Thyroid gland (tissue), 4 donors: ENCODE measurements at places on chromosomes 6 and 20. TPM values are rescaled to one million over a fixed set of nuclear protein-coding genes. Genes with fewer than 3 reads are reported as not detected.

DNA sequence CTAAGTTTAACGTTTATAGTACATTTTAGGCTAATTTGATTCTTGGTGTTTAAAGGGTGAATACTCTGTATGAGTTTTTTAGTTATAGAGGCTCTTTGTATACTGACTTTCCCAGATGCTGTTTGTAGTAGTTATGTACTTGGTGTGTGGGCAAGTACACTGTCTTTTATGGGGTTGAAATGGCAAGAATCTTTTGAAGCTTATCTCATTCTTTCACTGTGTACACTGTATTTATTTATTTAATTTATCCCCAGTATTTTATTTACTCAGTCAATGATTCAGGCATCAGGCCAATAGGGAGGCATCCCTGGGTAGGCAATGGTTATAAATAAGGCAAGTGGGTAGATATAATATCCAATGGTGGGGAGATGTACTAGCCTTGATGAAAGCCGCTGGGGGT, 277.0 kb upstream of the PTCHD4 start:
- DNase-seq = no peak

DNA sequence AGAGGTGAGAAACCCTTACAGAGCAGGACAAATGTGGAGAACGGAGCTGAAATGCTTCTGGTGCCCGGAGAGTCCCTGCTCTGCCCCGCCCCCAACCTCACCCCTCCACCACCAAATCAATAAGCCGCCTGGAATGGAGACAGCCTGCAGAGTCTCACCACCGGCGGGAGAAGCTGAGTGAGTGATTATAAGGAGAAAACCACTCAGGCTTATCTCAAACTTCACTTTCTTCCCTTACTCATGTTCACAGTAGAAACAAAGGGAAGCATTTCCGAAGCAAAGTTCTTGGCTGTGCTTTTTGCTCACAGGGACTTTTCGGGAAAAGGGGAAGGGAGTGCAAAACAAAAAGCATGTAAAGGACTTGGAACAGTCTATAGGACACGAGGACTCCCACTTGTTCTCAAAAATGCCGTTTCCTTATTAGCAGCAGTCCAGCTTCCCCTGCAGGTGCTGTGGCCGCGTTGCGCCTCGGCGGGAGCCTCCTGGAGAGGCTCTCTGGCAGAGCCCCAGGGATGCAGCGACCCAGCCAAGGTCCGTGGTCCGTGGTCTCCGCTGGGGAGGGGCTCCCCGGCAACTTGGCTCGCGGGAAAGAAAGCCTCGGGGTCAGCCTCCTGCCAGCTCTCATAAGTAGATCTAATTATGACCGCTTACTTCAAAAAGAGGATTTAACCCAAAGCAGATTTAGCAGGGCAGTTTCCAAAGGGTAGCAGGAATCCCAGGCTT, 64.8 kb upstream of the TMEM30A start:
- DNase-seq = peak; percentile 59

DNA sequence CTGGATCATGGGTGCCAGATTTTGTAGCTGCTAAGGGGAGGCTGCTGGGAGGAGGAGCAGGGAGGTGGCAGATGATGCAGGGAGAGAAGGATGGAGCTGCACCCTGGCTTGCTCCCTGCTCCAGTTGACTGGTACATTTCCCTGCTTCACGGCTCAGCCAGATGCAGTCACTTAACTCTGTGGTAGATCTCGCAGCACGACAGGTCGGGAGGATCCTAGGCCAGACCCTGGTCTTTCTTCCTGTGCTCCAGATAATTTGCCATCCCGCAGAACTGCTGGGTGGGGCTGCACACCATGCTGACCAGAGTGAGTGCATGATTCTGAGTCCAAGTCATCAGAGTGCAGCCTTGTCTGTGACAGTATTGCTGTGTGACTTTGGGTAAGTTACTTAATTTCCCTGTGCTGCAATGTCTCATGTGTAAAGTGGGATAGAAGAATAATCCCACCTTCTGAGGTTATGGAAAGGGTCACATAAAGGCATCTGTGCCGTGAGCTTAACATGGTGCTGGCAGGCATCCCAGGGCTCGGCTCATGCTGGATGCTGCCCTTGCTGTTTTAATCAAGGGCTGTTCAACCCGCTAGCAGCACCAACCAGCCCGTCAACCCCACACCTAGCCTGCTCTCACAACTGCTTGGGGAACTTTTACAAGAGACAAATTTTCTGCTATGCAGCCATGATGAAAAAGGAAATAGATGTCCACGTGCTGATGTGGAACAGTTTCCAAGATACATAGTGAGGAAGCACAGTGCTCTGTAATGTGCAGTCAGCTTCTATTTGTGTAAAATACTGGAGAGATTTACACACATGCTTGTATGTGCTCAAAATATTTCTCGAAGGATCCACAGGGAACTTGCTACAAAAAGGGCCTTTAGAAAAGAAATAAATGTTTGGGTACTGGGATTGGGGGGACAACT, 257.9 kb downstream of the CDH26 start:
- DNase-seq = peak; percentile 43

- DNase-seq = no peak
Observed at GRCh38 chr6:20183706-20184105, 28.6 kb downstream of the MBOAT1 start.

DOP1A gene
- 53.5 TPM for total RNA-seq

UBD gene
- 1.5 TPM for total RNA-seq
